ENCODE measurements at places on chromosomes 7 and 10. TPM values are rescaled to one million over a fixed set of nuclear protein-coding genes. Genes with fewer than 3 reads are reported as not detected.

TMEM130 gene
- 10.2 TPM for total RNA-seq

GRCh38 chr7:35869810-35870209 is 69.0 kb downstream of the SEPTIN7 start:
- H3K4me1 ChIP-seq, result peaks cover 9% of the 10 kb centered on the region
- H3K27me3 ChIP-seq, result no peaks in the 10 kb centered on the region
- H3K36me3 ChIP-seq, result peaks cover 4% of the 10 kb centered on the region
- no peak overlapping the region for H3K27ac ChIP-seq

DNA sequence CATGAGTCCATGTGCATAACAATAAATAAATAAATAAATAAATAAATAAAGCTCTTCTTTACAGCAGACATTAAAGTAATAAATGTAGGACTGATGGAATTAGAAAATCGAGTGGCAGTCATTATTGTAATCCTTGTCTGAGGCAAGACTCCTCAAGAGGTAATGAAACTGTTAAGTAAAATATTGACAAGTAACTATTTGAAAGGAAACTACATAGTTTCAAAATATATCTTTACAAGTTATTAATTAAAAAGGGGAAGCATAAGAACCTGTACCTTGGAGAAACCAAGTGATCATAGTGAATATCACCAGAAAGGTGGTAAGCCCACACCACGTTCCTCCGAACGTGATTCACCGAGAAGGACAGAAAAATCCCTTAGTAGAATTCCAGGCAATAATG is 285.6 kb upstream of the SORCS1 start:
- no peaks in the 10 kb centered on the region for H3K36me3 ChIP-seq
- no peak overlapping the region for H3K4me3 ChIP-seq
- no peak overlapping the region for H3K27ac ChIP-seq
- no peak for DNase-seq

NKX1-2 gene
- not detected for total RNA-seq

DNA sequence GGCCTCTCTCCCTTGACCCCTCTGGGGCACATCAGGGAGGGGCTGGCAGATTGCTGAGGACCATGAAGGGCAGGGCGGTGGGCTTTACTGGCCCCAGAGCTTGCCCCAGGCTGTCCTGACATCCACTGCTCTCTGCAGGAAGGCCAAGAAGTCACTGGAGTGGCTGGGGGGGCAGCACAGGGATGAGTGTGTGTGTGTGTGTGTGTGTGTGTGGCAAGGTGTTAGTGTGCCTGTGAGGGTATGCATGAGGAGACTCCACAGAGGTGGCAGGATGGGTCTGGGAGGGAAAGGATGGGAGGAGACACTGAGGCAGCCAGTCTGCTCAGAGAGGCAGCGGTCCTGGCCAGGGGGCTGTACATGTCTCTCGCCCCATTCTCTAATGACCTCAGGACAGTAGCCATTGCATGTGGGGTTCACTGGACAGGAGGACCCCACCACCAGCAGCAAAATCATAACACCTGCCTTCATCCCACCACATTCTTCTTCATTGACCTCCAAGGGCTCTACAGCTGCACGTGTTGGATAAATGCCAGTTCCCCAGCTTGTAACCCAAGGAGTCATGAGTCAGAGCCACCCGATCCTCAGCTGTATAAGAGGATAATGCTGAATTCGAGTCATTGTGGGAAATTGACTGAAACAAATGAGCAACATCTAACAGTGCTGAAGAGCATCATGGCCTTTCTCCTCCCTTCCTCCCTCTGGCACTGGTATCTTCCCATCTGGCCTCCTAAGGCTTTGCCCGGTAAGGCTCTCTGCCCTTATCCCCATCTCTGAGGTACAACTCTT is 720.5 kb downstream of the GRID1 start:
- no peaks in the 10 kb centered on the region for H3K4me1 ChIP-seq
- H3K27me3 ChIP-seq, result no peaks in the 10 kb centered on the region
- DNase-seq, result no peak
- no peaks in the 10 kb centered on the region for H3K36me3 ChIP-seq

DNA sequence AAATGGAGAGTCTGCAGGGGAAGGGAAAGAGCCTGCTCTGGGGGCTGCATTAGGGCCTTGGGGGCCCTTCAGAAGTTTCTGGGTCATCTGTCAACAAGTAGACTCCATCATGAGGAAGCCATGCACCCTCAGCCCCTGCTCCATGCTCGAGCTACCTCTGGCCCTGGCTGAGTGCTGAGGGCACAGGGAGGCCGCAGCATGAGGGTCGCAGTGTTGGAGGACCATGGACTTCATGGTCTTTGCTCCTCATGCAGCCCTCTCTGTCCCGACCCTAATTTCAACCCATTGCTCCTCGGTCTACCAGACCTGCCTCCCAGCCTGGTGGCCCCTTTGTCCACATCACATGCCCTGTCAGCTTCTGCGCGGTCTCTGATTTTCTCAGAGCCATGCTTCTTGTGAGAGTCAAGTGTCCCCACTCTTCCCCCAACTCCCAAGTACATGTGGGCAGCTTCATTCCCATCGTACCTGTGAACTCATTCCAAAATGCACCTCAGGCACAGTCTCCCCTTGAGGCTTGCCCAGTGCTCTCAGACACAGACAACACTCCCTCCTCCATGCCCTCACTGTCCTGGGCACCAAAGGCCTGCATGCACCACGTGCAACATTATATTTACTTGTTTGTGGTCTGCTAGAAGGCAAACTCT is 14.7 kb downstream of the ZNF488 start:
- H3K4me1 ChIP-seq, result no peaks in the 10 kb centered on the region
- DNase-seq, result no peak
- no peaks in the 10 kb centered on the region for H3K27me3 ChIP-seq
- no peak overlapping the region for H3K4me3 ChIP-seq
- no peak overlapping the region for H3K27ac ChIP-seq

GRCh38 chr7:131083781-131084180 is 243.9 kb upstream of the MKLN1 start:
- no peaks in the 10 kb centered on the region for H3K27me3 ChIP-seq
- DNase-seq, result no peak
- H3K4me3 ChIP-seq, result no peak overlapping the region

DNA sequence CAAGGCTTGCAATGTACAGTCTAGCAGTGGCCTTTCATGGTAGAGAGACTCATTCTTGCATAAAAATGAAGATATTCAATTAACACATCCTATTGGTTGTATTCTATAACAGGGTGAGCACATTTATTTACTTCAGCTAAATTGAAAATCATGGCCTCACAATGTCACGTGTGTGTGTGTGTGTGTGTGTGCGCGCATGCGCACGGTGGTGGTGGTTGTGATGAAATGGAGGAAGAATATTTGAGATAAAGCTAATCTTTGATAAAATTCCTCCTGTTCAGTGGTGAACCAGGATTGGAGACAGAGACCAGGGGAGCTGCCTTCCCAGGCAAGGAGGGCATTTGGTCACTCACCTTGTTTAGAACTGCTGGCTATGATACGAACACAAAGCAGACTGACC is 199.8 kb downstream of the DPP6 start:
- no peak overlapping the region for H3K4me3 ChIP-seq
- no peaks in the 10 kb centered on the region for H3K4me1 ChIP-seq
- no peaks in the 10 kb centered on the region for H3K27me3 ChIP-seq
- H3K36me3 ChIP-seq, result no peaks in the 10 kb centered on the region
- DNase-seq, result no peak

All from upper lobe of left lung (tissue), 6 donors.